ENCODE measurements at places on chromosomes 12 and 14.

GRCh38 chr12:79983492-79983891 is 48.6 kb upstream of the PPP1R12A start:
- no peak for DNase-seq

DNA sequence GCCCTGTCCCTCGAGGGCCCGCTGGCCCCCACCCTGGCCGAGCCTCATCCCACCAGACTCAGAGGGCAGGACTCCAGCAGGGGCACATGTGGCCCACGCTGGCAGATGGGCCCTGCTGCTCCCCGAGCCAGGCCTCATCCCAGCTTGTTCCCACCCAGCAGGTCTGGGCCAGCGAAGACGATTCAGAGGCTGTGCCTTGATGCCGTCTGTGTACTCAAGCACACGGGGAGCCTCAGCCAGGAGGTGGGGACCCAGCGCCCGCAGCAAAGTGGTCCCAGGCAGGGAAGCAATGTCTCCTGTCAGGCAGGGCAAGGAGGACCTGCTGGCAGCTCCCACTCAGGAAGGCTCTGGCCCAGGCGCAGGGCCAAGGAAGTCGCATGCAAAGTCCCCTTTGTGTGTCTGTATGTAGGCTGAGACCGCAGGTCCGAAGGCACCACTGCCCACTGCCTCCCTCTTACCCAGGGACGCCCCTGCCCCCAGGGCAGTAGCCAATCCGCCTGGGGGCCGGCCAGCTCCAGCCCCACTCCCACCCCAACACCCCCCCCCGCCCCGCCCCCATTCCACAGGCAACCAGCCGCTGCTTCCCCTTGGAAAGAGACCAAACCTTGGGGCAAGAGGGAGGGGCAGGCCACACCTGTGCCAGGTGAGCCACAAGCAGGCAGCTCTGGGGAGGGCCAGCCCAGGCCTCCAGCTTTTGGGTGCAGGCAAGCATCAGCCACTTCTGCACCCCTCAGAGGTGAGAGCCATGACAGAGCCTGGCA is 9.4 kb downstream of the DEGS2 start:
- DNase-seq = no peak

GRCh38 chr12:89154743-89155499 is 197.4 kb downstream of the DUSP6 start:
- no peak for DNase-seq

GRCh38 chr14:26887847-26888246 is 290.0 kb upstream of the NOVA1 start:
- DNase-seq = no peak

GRCh38 chr12:90519285-90519684 is 435.7 kb downstream of the CCER1 start:
- DNase-seq = no peak

DNA sequence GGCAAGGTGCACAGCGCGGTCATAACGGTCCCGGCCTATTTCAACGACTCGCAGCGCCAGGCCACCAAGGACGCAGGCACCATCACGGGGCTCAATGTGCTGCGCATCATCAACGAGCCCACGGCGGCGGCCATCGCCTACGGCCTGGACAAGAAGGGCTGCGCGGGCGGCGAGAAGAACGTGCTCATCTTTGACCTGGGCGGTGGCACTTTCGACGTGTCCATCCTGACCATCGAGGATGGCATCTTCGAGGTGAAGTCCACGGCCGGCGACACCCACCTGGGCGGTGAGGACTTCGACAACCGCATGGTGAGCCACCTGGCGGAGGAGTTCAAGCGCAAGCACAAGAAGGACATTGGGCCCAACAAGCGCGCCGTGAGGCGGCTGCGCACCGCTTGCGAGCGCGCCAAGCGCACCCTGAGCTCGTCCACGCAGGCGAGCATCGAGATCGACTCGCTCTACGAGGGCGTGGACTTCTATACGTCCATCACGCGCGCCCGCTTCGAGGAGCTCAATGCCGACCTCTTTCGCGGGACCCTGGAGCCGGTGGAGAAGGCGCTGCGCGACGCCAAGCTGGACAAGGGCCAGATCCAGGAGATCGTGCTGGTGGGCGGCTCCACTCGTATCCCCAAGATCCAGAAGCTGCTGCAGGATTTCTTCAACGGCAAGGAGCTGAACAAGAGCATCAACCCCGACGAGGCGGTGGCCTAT is 875 bp downstream of the HSPA2 start:
- peak; percentile 42 for DNase-seq

DNA sequence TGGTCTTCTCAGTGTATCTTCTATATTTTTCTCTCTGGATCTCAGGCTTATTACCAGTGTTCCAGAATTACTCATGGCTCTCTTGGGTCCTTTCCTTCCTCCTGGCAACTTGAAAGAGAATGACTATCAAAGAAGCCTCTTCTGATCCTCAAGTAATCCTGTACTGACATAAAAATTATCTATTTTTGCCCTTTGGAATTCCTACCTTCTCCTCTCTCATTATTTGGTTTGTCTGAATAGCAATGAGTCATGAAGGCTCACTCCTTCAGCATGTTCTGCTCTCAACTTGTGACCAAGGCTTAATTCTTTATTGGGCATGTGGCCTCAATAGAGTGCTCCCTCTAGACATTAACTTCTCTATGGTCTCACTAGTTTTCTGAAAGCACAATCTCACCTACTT is 553.6 kb upstream of the ATP2B1 start:
- no peak for DNase-seq

DNA sequence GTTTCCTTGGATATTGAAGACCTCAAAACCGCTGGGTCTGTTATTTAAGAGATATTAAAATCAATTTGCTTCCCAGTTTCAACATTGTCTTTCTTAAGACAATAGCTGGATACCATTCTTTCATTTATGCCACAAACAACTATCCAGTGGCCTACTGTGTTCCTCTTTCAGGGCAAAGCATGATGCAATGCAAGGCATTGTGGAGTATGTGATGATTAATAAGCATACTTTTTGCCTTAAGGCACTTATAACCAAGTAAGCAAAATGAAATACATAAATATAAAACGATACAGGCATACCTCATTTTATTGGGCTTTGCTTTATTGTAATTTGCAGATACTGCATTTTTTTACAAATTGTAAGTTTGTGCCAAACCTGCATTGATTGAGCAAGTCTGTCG is 45.5 kb downstream of the SCN8A start:
- DNase-seq = no peak

DNA sequence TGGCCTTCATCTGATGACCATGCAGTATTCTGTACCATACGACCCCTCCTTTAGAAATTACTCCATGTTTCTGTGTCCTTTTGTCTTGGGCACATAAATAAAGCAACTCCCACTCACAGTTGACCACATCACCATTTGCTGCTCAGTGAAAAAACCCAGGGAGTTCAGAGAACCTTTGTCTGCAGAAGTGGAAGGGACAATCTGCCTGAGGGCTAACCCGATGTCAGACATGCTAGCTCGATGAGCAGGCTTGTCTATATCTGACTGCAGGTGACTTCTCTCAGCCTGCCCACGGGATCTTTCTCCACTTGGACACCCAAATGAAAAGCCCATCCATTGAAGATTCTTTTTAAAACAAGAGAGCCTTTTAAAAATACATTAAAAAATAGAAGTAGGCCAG is 45.7 kb upstream of the GRIP1 start:
- DNase-seq = no peak

GRCh38 chr12:57474862-57475261 is 4.8 kb downstream of the ARHGAP9 start:
- no peak for DNase-seq

- DNase-seq = no peak
Observed at GRCh38 chr12:96878704-96879103, 28.4 kb upstream of the NEDD1 start.

DNA sequence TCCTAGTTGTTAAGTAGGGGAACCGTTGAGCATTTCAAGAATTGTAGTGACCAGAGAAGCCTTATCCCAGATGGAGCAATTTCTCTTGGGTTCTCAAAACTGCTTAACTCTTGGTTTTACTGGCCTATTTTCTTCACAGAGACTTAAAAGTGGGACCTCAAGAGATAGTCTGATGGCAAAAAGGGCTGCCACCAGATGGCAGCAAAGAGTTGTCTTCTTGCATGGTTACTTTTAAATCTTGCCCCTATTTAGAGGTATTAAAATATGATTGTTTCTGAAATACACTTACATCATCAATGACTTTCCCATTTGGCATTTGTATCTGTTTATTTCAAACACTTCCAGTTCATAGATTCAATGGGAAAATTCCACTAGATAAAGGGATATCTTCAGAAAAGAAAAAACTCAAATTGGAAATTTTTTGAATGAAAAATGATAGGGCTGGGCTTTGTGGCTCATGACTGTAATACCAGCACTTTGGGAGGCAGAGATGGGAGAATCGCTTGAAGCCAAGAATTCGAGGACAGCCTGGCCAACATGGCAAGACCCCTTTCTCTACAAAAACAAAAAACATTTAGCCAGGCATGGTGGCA is 69.9 kb upstream of the CNTN1 start:
- DNase-seq = no peak

- DNase-seq = no peak
Observed at GRCh38 chr14:67523764-67524633, 9.1 kb upstream of the PLEKHH1 start.

DNA sequence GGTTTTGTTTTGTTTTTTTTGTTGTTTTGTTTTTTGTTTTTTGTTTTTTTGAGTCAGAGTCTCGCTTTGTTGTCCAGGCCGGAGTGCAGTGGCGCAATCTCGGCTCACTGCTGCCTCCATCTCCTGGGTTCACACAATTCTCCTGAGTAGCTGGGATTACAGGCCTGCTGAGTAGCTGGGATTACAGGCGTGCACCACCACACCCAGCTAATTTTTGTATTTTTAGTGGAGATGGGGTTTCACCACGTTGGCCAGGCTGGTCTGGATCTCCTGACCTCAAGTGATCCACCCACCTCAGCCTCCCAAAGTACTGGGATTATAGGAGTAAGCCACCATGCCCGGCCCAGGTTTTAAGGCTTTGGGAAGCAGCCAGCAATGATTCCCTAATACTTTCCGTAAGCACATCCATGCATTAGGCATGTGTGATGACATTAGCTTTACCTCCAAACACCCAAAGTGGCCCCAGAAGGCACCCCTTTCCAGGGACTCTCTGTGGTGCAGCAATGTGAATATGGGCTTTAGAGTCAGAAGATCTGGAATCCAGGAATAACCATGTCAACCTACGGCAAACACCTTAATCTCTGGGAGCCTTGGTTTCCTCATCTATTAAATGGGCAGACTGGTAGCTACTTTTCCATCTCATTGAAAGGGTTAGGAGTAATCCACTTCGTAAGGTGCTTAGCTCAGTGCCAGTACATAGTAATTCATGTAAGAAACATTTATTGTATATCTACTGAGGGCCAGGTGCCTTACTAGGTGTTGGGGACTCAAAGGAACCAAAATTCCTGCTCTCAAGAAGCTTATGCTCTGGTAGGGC is 152.9 kb downstream of the ZFP36L1 start:
- DNase-seq = no peak

GRCh38 chr12:109714141-109714912 is 702 bp downstream of the FAM222A start:
- DNase-seq = peak; percentile 70

DNA sequence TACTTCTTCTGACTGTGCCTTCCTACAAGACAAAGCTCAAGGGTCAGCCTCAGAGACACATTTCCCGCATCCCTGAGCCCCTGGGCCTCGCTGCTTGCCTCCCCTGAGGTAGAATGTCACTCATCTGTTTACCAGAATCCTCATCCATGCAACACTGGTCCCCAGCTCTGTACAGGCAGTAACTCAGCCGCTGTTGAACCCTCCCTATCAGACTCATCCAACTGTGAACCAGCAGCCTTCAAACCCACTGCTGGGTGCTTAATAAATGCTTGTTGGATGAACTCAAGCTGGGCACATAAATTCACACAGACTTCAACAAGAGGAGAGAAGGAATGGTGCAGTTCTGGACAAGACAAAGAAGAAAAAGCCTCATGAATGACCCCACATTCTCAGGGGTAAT is 6.1 kb downstream of the NT5DC3 start:
- no peak for DNase-seq

DNA sequence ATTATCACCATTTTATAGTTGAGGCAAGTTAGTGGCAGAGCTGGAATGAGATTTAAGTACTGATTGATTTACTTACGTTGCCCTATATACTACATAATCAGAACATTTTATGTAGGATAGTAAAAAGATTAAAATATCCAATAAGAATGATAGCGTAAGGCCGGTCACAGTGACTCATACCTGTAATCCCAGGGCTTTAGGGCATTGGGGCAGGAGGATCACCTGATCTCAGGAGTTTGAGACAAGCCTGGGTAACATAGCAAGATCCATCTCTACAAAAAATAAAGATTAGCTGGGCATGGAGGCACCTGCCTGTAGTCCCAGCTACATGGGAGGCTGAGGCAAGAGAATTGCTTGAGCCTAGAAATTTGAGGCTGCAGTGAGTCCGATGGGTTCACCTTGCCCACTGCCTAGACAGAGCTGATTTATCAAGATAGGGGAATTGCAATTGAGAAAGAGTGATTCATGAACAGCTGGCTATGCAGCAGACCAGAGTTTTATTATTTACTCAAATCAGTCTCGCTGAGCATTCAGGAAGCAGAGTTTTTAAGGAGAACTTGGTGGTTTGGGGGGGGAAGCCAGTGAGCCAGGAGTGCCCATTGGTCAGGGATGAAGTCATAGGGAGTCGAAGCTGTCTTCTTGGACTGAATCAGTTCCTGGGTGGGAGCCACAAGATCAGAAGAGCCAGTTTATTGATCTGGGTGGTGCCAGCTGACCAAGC is 24.7 kb upstream of the SGPP1 start:
- no peak for DNase-seq

GRCh38 chr14:58605465-58605864 is 32.3 kb upstream of the DACT1 start:
- DNase-seq = no peak

DNA sequence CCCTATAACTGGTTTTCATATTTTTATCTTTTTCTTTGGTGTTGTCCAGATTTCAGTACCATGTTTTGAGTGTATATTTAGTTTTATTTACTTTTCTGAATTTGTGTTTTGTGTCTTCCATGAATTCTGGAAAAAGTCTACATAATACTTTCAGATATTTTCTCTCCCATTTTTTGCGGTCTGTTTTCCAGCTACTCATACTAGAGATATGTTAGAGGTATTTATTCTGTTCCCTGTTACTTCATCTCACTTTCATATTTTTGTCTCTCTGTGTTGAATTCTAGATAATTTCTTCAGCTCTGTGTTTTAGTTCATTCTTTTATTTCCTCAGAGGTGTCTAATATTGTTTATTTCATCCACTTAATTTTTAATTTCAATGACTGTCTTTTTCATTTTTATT is 74.2 kb downstream of the IFT81 start:
- DNase-seq = no peak

DNA sequence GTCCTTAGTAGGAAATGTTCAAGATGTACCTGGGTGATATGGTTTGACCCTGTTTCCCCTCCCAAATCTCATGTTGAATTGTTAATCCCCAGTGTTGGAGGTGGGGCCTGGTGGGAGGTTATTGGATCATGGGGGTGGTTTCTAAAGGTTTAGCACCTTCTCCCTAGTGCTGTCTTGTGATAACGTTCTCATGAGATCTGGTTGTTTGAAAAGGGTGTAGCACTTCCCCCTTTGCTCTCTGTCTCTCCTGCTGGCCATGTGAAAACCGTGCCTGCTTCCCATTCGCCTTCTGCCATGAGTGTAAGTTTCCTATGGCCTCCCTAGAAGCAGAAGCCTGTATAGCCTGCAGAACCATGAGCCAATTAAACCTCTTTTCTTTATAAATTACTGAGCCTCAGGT is 353.0 kb upstream of the SFSWAP start:
- no peak for DNase-seq

Measured in activated T-cell treated with anti-CD3 and anti-CD28 coated beads, Interleukin-2, amount 50 U/mL, for 1 hour (primary cell).